ENCODE measurements at places on chromosomes 12 and 14.

- DNase-seq: peak; percentile 52
Measured at GRCh38 chr14:73295198-73295796, 58.0 kb downstream of the PAPLN start.

DNA sequence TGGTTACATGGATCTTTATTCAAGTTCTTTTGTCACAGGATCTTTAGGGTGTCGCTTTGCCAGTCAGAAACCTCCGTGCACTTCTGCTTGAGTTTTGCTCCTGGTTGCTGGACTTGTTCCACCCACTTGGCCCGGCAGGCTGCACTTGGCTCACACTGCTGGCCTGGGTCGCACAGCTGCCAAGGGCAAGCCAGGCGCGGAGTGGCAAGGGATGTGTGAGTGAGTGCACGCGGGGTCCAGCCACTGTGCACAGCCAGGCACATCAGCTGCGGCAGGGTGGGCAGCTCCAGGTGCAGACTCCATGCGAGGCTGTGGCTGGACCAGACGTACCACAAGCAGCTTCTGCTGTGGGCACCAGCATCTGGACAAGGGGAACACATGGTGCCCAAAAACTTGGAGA lies 76.6 kb downstream of the DERA start:
- no peak for DNase-seq

GRCh38 chr12:45666396-45666795 lies 63.1 kb upstream of the ARID2 start:
- DNase-seq: no peak

DNA sequence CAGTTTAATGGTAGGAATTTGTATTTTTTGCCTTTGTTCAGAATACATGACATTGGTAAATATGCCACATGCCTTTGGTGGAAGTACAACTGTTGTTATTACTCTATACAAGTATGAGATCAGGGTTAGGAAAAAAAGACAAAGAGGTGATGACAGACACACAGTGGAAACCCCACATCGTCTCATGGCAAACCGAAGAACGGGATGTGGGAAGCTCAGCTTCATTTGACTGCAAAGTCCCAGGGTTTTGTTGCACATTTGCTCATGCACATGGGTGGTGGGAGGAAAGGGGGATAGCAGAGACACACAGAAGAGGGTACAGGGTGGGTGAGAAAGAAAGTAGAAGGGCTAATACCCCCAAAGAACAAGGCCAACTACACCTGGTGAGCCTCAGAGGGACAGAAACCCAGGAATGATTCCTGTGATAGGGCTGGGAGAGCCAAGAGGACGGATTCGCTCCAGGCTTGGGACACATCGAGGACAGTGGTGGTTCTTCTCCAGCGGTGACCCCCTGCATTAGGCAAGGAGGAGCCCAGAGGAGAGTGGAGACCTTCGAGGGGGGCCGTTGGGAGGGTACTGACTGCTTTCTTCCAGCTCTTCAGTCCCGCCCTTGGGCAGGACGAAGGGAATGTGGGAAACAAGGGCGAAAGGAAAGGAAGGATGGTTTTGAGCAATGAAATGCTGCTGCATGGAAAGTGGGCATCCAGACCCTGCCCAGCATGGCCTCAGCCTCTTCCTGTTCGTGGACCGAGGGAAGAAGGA lies 8.1 kb downstream of the VAMP1 start:
- no peak for DNase-seq

DNA sequence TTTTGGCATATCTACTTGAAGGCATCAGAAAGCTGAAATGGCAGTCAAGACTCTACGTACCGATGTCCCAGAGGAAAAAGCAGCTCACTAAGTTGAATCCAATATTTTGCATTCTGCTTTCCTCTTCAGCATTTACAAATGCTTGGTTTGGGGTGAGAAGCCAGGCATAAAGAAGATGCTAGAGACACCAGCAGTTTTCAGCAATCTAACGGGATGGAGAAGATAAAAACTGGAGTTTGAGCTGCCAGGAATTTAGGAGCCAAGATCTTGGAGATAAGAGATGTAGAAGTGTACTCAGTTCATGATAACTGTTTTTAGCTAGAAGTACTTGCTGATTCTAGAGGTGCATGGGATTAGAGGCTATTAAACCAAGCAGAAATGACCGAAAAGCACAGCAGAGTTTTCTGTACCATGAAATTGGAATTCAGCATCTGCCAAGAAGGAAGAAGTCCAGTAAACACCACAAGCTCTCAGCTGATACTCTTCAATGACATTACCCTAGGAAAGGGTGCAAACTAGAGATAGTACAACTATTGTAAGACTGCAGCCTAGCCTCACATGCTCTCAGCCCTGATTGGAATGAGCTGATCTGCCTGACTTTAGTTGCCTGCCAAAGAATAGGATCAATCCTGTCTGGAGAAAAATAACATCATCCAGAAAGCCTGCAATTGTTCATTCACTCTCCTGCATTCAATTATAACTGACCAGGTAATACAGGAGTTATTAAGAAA lies 7.4 kb upstream of the ALDH1L2 start:
- DNase-seq: no peak

GRCh38 chr12:25645427-25645826 lies 92.3 kb upstream of the LMNTD1 start:
- no peak for DNase-seq

- DNase-seq: no peak
Measured at GRCh38 chr14:52661314-52661713, 34.0 kb downstream of the ERO1A start.

GRCh38 chr12:94171595-94171930 lies 23.2 kb downstream of the PLXNC1 start:
- peak; percentile 76 for DNase-seq

DNA sequence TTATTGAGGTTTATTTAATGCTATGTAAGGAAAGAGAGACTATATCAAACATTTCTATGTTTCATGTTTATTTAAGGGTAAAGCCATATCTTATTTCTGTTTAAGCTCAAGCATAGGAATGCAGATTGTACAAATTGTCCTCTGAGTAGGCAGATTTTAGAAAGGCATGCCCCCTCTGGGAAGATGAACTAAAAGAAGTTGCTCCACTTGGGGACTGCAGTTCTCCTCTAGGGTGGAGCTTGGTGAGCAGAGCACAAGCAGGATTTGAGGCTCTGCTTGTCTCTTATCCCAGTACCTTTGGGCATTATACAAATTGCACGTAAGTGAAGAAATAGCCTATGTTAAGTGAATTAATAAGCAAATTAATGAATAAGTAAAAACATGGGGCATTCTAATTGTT lies 96.2 kb upstream of the PDE3A start:
- DNase-seq: no peak

GRCh38 chr12:19891936-19892591 lies 452.8 kb downstream of the AEBP2 start:
- DNase-seq: peak; percentile 58

DNA sequence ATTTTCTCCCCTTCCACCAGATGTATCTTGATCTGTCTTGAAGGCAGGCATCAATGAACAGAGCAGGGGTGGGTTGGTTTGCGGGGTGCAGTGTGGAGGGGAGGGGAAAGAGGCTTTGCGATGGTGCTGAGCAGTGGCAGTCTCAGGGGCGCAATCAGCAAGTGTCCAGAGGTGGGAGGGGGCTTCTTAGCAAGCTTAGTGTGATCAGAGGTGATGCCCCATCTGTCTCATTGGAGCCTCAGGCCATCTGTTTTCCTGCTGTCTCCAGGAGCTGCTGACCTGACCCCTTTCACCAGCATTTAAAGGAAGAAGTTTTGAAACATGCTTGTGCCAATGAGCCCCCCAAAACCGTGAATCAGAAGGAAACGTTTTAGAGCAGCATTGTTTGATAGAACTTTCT lies 187.7 kb upstream of the LHX5 start:
- DNase-seq: no peak

- DNase-seq: no peak
Measured at GRCh38 chr12:129269756-129270495, 416.6 kb downstream of the GLT1D1 start.

DNA sequence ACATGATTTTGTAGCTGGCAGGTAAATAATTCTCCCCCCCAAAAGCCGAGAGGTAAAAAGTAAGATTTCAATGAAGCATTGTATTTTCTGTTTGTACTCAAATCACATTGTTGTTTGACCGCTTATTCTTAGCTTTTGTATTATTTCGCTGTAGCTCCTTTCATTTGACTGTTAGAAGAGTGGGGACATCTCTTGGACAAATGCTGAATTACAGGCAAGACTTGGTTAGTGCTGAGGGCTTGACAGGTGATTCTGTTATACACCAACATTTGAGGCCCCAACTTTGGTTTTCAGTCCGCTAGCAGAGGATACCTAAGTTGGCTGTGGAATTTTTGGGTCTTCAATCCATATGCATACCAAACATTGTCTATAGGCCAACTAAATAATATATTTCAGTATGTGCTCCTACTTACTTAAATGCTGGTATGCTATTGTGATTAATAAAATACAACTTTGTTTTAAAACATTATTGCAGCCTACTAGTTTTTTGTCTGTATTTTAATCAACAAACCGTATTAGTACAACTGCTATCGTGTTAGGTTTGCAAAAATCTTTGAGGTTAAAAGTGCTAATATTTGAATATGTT lies 102.2 kb downstream of the ERC1 start:
- peak; percentile 65 for DNase-seq

DNA sequence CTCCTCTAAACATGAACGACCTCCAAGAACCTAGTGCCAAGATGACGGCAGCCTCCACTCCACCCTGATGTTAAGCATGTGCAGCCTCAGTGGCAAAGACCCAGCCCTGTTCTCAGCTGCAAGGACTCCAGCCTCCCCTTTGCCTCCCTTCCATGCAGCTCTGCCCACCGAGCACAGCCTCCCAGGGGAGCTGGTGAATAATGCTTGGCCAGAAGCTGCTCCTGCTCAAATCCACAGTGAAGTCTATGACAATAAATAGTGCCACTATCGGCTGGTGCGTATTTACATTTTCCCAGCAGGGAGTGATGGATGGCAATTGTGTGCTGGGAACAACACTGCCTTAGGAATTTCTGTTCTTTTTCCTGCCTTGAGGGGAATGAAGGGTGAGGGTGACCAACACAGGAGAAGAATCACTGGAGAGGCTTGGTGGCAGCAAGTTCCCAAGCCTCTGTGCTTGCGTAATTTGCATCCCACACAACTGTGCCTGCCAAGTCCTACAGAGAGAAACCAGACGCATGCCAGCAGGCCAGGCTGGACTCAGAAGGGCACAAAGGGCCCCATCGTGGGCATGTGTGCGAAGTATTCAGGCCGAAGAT lies 29.9 kb upstream of the TC2N start:
- DNase-seq: peak; percentile 83

GRCh38 chr12:92529944-92530343 lies 172.8 kb upstream of the PLEKHG7 start:
- DNase-seq: no peak

DNA sequence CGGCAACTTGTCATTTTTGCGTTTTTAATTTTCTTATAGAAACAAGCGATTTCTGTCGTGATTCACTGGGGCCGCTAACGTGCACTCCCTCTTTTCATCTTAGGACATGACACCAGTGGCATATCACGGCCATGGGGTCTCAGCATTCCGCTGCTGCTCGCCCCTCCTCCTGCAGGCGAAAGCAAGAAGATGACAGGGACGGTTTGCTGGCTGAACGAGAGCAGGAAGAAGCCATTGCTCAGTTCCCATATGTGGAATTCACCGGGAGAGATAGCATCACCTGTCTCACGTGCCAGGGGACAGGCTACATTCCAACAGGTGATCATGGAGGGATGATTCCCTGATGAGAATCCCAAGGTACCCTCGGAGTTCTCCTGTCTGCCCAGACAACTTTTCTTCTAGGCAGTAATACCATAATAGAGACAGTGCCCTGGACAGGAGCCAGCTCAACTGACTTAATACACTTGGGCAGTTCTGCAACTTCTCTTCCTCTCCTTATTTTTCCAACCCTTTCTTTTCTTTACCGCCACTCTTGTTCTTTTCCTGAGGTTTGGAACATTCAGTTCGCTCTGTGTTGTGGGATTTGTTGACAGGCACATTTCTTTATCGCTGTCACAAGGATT lies 821 bp downstream of the TMEM106C start:
- peak; percentile 26 for DNase-seq

DNA sequence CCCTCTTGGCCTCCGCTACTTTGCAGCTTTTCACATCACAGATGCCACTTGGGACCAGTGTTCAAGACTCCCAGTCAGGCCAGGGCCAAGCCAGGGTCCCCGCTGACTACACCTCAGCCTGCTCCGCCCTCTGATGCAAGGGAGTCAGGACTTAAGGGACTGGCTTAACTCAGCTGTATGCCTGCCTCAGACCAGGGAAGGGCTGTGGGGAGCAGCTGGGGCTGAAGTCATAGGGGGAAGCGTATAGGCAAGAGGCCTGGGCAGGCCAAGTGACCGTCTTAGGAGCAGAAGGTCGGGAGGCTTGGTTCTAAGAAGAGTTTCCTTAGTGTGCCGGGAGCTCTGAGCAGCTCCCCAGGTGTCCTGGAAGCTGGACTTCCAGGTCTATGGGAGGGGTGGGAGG lies 21.9 kb downstream of the KDM2B start:
- no peak for DNase-seq

GRCh38 chr12:67148265-67148664 lies 120.9 kb upstream of the CAND1 start:
- DNase-seq: no peak

DNA sequence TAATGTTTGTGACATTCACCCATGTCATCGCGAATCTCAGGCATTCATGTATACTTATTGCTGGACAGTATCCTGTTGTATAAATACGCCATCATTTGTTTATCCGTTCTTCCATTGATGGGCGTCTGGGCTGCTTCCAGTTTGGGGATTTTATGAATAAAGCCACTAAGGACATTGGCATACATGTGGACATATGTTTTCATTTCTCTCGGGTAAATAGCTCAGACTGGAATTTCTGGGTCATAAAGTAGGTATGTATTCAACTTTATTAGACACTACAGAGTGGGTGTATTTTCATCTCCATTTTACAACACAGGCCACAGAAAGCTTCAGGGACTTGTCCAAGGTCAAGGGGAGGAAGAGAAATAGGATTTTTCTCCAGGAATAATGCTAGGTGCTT lies 48.9 kb downstream of the HRK start:
- peak; percentile 62 for DNase-seq

Data from EH (cell line).